ENCODE measurements at places on chromosomes 4 and X. TPM values are rescaled to one million over a fixed set of nuclear protein-coding genes. Genes with fewer than 3 reads are reported as not detected.

ADH6 gene
- total RNA-seq = not detected

IL1RAPL2 gene
- 1.6 TPM for total RNA-seq

CXCL3 gene
- 66.3 TPM for total RNA-seq

AMER1 gene
- total RNA-seq = 1.8 TPM

L1CAM gene
- 0.56 TPM for total RNA-seq

PCSK1N gene
- 3.2 TPM for total RNA-seq

USP17L15 gene
- total RNA-seq = not detected

DCAF12L1 gene
- total RNA-seq = 0.26 TPM

USP17L28 gene
- not detected for total RNA-seq

CLDN22 gene
- not detected for total RNA-seq

KLHL5 gene
- 75.4 TPM for total RNA-seq

MTTP gene
- total RNA-seq = 0.08 TPM

FAM50A gene
- total RNA-seq = 53.5 TPM

CDKL2 gene
- 0.26 TPM for total RNA-seq

KCND1 gene
- 2.4 TPM for total RNA-seq

RPS6KA6 gene
- total RNA-seq = 2.6 TPM

HSFX4 gene
- total RNA-seq = not detected

VSIG1 gene
- total RNA-seq = 0.32 TPM

TEX13A gene
- not detected for total RNA-seq

OTUD6A gene
- total RNA-seq = not detected

HSD17B13 gene
- total RNA-seq = 0.24 TPM

ANXA3 gene
- total RNA-seq = 2.2 TPM

DUX4 gene
- total RNA-seq = not detected

EGF gene
- total RNA-seq = 0.13 TPM

CT45A2 gene
- not detected for total RNA-seq

GDI1 gene
- total RNA-seq = 77.9 TPM

CCNA2 gene
- 35.6 TPM for total RNA-seq

FAT4 gene
- 7.5 TPM for total RNA-seq

CT45A10 gene
- not detected for total RNA-seq

CT45A3 gene
- total RNA-seq = not detected

KLB gene
- total RNA-seq = not detected

FAM184B gene
- not detected for total RNA-seq

ABCG2 gene
- 1.0 TPM for total RNA-seq

GATA1 gene
- total RNA-seq = not detected

TMEM154 gene
- 0.72 TPM for total RNA-seq

CITED1 gene
- total RNA-seq = not detected

ADGRG4 gene
- not detected for total RNA-seq

GRIA2 gene
- not detected for total RNA-seq

FAAH2 gene
- total RNA-seq = 3.3 TPM

FGFBP2 gene
- not detected for total RNA-seq

ZNF711 gene
- 1.9 TPM for total RNA-seq

SOX3 gene
- not detected for total RNA-seq

GSX2 gene
- not detected for total RNA-seq

FGF2 gene
- total RNA-seq = 24.0 TPM

NWD2 gene
- total RNA-seq = not detected

PGK1 gene
- total RNA-seq = 442 TPM

NPNT gene
- not detected for total RNA-seq

BEX5 gene
- total RNA-seq = not detected

DAPP1 gene
- 0.39 TPM for total RNA-seq

POLN gene
- 0.96 TPM for total RNA-seq

MAGED4B gene
- 63.1 TPM for total RNA-seq

ADH1A gene
- not detected for total RNA-seq

ZNF182 gene
- total RNA-seq = 1.6 TPM

SSX3 gene
- total RNA-seq = not detected

PNMA6F gene
- not detected for total RNA-seq

CYTL1 gene
- 2.2 TPM for total RNA-seq

SAGE1 gene
- not detected for total RNA-seq

Data from epithelial cell of alveolus of lung (primary cell).